ENCODE measurements at places on chromosomes 7 and 10. TPM values are rescaled to one million over a fixed set of nuclear protein-coding genes. Genes with fewer than 3 reads are reported as not detected.

DNA sequence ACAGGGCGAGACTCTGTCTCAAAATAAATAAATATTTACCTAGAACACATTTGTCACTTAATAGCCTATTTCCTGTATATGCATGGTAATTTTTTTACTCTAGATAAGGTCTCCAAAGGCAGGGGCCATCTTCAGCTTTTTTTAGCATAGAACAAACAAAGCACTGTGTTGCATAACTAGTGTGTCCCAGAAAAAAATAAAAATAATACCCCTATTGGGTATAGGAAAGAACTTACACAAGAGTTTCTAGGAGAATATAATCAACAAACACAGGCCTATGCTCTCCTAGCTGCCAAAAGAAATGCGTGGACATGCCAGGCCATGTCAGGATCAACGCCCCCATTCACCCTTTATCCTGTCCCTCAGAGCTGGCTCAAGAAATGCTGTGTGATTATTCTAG, 103.6 kb downstream of the PARD3 start:
- peak; percentile 39 for DNase-seq

- DNase-seq = no peak
Measured at GRCh38 chr7:116575853-116576252, 51.0 kb downstream of the CAV1 start.

DNA sequence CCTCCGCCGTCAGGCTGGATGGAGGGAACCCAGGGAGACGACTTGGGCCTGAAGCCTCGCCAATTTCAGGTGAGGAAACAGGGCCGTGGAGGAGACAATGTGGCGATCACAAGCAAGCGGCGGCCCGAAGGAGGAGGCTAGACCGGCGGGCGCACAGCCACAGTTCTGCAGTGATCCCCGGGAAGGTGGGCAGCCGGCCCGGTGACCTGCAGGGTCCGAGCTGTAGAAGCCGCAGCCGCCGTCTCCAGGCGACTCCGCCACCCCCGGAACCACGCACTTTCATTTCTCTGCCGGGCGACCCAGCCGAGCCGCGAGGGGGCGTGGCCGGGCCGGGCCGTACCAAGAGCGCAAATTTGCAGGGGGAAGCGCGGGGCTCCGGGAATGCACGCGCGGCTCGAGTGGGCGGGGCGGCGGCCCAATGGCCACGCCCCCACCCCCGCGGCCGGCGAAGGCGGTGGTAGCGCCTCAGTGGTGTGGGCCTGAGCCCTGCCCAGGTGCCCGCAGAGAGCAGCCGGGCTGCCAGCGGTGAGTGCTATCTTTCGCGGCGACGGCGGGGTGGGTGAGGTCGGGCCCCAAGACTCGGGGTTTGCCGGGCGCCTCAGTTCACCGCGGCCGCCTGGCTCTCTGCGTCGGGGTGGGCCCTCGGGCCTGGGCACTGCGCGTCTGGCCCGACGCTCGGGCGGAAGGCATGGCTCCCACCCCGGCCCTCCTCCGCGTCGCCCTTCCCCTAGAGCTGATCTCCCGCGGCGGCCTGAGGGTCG, at the start of gene POR:
POR (plus strand) TSS at position 501 of the 761 bp plus-strand sequence. CDS start 38,847 bp downstream, outside the sequence.
- DNase-seq = peak; percentile 85

Gene ANAPC16
- total RNA-seq = 95.6 TPM

- DNase-seq = no peak
Measured at GRCh38 chr7:71787513-71787912, 624.6 kb downstream of the CALN1 start.

DNA sequence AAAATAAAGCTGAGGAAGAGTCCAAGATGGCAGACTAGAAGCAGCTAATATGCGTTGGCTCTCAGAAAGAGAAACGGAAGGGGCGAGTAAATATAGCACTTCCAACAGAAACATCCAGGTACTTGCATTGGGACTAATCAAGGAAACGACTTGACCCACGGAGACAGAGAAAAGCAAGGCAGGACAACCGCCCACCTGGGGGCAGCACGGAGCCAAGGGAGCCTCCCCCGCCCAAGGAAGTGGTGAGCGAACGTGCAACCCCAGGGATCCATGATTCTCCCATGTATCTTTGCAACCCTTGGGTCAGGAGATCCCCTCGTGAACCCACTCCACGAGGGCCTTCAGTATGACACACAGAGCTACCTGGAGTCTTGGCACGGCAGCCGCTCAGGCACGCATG, 45.4 kb upstream of the GRM3 start:
- peak; percentile 10 for DNase-seq

DNA sequence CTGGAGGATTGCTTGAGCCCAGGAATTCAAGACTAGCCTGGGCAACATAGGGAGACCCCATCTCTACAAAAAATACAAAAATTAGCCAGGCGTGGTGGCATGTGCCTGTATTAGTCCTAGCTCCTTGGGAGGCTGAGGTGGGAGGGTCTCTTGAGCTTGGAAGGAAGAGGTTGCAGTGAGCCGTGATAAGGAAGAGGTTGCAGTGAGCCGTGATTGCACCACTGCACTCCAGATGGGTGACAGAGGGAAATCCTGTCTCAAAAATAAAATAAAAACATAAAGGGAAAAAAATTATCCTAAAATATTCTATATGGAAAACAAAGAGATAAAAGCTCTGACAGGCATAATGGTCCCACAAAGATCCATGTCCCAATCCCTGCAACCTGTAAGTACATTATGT, 87.9 kb upstream of the KAT6B start:
- no peak for DNase-seq

GRCh38 chr7:116525298-116525912, 569 bp downstream of the CAV1 start:
- DNase-seq = no peak

Gene STEAP4
- total RNA-seq = not detected

Gene IFIT1B
- not detected for total RNA-seq

Data from HepG2 (cell line).